ENCODE measurements at places on chromosomes 13 and 19.

GRCh38 chr13:75178436-75178835 is 303.5 kb downstream of the TBC1D4 start:
- DNase-seq: no peak

DNA sequence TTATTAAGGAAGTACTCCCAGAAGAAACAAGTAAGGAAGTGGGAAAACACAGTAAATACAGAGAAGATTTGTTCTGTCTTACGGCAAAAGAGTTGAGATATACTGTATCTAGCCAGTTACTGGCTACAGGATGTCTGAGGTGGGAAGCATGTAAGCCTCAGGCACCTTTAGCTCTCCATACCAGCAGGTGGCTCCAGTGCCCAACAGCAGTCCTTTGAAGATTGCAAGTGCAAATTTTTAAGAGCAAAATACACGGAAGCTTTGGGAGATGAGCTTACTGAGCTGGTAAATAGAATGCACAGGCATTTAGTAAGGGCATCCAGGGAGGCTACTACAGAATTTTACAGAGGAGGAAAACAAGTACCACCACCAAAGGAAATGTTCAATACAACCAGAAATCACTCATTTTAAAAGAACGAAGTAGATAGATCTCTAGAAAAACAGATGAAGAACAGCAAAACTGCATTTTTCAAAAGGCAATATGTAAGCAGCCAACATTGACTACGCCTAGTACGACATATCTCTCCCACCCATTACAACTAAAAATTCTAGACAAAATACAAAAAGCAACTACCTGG is 57.9 kb upstream of the VSTM2B start:
- DNase-seq: no peak

- no peak for DNase-seq
These were observed 5.4 kb upstream of the CDC37 start for GRCh38 chr19:10408511-10409283.

DNA sequence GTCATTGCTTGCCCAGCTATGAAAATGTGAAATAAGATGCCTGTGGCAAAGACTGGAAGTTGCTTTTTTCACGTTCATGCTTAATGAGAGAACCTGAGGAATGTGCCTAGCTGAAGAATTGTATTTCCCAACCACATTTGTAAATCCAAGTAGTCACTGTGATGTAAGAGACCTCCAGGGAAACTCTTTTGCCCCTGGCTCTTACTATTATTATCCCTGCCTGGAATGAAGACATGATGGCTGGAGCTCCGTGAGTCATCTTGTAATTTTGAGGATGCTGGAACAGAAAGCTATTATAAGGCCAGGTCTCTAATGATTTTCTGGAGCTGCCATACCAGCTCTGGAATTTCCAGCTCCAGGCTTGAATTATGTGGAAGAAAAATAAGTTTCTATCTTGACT is 894.3 kb downstream of the DIAPH3 start:
- no peak for DNase-seq

DNA sequence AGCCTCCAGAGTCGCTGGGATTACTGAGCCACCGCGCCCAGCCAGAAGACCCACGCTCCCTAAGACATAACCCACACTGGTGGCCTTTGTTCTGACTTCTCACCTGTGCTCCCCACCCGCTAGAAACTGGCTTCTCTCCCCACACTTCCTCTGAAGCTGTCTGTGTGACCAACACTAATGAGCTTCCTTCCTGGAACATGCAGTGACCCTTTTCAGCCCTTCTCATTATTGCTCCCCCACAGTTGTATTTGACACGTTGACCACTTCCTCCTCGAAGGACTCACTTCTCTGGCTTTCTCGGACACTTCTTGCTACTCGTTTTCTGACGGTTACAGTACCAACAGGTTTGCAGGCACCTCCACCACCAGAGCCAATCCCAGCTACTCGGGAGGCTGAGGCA is 10.9 kb downstream of the NCR1 start:
- DNase-seq: peak; percentile 28

Measured in chondrocyte (in vitro differentiated cells).